ENCODE measurements at places on chromosomes 3 and 15. TPM values are rescaled to one million over a fixed set of nuclear protein-coding genes. Genes with fewer than 3 reads are reported as not detected.

GRCh38 chr15:99863550-99864198, 130.4 kb upstream of the LYSMD4 start:
- no peak for DNase-seq

DNA sequence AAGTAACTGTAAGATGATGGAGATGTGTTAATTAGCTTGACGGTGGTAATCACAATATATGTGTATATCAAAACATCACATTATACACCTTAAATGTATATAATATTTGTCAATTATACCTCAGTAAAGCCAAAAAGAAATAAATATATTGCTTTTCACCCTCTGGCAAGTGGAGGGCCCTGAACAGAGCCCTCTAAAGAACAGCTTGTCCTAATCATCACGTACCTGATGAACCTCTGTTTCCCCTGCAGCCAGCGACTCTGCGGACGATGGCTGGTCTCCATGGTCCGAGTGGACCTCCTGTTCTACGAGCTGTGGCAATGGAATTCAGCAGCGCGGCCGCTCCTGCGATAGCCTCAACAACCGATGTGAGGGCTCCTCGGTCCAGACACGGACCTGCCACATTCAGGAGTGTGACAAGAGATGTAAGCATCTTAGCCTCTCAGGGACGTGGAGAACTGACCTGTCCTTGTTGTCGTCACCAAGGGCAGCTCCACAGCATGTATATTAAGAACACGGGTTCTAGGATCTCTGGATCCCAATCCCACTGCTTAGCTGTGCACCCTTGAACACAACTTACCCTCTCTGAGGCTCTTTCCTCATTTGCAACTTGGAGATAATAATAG, 6.3 kb downstream of the THBS1 start:
- DNase-seq: peak; percentile 39

GRCh38 chr3:152511904-152512303, 243.2 kb downstream of the MBNL1 start:
- DNase-seq: no peak

DNA sequence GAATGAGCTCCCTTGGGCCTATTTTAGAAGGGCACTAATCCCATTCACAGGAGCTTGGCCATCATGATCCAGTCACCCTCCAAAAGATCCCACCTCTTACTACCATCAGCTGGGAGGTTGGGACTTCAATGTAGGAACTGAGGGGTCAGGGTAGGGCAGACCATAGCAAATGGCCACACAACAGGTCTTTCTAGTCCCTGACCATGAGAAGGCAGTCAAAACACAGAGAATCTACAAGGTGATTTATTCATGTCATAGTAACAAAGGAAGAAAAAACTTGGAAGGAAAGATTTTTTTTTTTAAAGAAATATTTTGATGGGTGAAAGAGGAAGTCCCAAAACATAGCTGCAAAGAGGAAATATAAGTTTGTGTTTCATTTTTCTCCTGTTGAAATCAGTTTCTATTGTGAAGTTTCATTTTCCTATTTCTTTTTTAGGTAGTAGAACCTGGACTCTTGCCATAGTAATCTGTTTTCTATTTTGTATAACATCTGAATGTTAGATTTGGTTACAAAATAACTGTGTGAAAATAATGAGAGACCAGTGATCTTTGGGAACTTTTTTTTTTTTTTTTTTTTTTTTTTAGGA, 23.5 kb upstream of the TNFSF10 start:
- no peak for DNase-seq

The SERPINI2 gene
- not detected for polyA plus RNA-seq

The KCTD6 gene
- polyA plus RNA-seq: 9.4 TPM

- DNase-seq: no peak
These were observed 35.2 kb downstream of the ATR start for GRCh38 chr3:142543307-142543706.

- no peak for DNase-seq
These were observed 68.7 kb downstream of the SUMF1 start for GRCh38 chr3:4398120-4398940.

- DNase-seq: no peak
These were observed 12.9 kb downstream of the MON1A start for GRCh38 chr3:49916686-49917085.

The VEPH1 gene
- polyA plus RNA-seq: 17.9 TPM

The CTDSPL gene
- 45.2 TPM for polyA plus RNA-seq

- DNase-seq: no peak
These were observed 259.8 kb downstream of the FAM43A start for GRCh38 chr3:194945508-194945907.

- DNase-seq: no peak
These were observed 49.5 kb downstream of the WHAMM start for GRCh38 chr15:82858932-82859331.

The RBP2 gene
- polyA plus RNA-seq: not detected

- DNase-seq: no peak
These were observed 168.4 kb upstream of the CCDC54 start for GRCh38 chr3:107208796-107209195.

DNA sequence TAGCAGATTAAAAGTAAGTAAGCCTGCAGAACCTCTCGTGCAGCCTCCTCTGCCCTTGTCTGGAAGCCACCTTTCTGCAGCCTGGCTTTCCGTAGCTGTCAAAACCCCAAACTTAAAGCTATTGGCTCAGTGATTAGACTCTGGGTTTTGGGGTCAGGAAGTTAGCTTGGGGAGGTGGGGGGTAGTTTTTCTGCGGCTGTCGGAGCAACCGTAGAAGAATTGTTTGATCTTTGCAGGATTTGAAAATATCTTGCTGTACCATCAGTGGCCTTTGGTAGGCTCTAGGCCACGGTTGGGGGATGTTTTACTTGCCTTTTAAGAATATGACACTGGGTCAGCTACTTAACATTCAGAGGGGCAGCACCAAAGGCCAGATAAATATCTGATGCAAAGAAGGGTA, 88.4 kb upstream of the RASGRP1 start:
- no peak for DNase-seq

- DNase-seq: no peak
These were observed 23.9 kb upstream of the PLSCR2 start for GRCh38 chr3:146493221-146493620.

The TRIM42 gene
- polyA plus RNA-seq: not detected

- no peak for DNase-seq
These were observed 669.7 kb downstream of the ROBO1 start for GRCh38 chr3:79097964-79098660.
